Activated CD4-positive, alpha-beta T cell treated with anti-CD3 and anti-CD28 coated beads, Interleukin-2, amount 50 U/mL, for 48 hours (primary cell): ENCODE measurements at places on chromosomes 3 and 15.

DNA sequence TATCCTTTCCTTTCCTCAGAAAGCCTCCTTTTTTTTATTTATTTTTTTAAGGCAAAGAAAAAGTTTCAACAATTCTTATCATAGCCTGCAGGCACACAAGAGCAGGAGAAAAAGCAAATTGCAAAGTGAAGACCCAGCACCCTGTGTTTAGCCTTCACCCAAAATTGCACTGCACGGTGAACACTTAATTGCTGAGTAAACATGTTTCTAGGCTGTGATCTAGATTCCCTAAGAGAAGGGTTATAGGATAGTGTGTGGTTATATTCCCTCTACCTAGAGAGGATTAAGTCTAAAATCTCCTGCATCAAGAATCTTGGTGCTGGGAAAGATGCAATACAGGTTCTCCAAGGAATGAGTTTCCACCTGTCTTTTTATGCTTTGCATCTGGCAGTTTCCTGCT, 70.2 kb upstream of the BFSP2 start:
- no peak for DNase-seq

- no peak for DNase-seq
These were observed 4.2 kb upstream of the RAB8B start for GRCh38 chr15:63185206-63185605.

- no peak for DNase-seq
These were observed 6.8 kb upstream of the MESP2 start for GRCh38 chr15:89769366-89769765.

DNA sequence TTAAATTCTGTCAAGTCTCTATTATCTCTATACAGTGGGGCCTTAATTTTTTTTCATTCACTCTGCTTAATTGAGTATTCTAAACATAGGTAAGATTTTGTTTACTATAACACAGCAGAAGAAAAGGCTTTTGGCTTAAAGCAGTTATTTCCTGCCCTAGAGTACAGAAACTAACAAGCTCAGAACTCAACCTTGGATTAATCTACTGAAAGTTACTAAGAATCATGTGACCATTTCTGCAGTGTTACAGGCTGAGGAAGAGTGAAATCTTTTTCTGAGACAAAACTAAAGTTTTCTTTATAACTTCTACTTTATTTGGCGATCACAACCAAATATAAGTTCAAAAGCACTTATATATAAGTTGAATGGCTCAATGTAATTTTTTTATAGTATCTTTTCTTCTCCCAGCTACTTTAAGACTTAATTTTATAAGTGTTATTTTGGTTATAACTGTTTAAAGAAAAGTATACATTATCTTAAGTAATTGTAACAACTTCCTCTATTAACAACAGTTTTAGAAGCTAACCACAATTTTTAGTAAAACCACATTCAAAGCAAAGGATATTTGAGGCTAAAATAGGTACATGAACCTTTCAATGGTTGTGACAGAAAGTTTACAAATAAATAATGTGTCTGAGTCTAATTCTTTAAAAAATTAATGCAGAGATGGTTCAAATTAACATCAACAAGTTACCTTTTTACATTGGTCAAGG, 240.6 kb upstream of the NAALADL2 start:
- no peak for DNase-seq

DNA sequence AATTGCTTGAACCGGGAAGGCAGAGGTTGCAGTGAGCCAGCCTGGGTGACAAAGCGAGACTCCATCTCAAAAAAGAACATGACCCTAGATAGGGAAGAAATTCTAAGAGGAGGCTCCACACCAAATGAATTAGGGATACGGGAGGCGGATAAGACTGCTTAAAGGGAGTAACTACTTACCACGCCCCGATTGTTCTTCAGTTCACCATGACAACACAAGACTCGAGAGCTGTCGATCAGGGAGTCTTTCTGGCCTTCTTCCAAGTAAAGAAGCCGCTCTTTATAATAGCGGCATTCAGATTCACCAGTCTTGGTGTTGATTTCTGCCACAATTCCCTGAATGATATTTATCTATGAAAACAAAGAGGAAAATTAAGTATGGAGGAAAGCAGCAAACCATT, 53.9 kb upstream of the TASOR start:
- DNase-seq, result no peak

- no peak for DNase-seq
These were observed 40.9 kb upstream of the HERC1 start for GRCh38 chr15:63874616-63875015.

DNA sequence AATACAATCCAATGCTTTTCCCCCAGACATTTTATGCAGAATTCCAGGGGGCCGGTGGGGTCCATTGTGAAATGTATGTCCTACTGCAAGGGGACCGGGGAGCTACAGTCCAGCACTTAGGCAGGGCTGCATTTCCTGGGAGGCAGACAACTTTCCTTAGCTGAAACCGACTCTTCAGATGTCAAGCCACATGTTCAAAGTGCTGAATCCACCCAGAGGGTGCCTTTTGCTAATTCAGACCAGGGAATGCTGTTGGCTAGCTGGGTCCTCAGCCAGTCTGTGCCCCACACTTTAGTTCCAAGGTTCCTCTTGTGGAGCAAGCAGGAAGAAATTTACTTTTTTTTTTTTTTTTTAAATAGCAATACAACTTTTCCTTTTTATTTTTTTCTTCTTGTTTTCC, 219.5 kb upstream of the LRTM1 start:
- DNase-seq, result no peak

DNA sequence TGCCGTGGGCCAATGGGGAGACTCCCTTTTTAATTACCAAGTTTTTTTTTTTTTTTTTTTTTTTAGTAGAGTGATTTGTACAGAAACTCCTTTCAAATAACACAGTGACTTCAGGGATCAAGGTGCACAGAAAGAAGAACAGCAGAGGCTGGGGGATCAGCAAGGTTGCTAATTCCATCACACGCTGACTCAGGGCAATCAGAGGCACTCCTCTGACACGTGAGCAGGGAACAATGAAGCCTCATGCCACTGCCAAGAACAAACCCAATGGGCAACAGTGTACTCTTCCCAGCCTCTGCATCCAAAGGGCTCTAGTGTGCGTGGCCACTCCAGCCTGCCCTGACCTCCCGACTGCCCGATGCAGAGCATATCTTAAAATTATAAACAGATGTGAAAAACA, 186.7 kb upstream of the WNT5A start:
- no peak for DNase-seq

DNA sequence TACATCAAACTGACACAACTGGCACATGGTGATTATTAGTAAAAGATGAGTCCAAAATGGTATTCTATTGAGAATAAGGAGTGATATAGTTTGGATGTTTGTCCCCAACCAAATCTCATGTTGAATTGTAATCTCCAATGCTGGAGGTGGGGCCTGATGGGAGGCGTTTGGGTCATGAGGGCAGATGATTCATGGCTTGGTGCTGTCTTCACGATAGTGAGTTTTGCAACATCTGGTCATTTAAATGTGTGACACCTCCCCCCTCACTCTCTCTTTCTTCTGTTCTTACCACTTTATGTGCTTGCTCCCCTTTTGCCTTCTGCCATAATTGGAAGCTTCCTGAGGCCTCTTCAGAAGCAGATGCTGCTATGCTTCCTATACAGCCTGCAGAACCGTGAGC, 90.6 kb downstream of the RSL24D1 start:
- DNase-seq, result no peak

DNA sequence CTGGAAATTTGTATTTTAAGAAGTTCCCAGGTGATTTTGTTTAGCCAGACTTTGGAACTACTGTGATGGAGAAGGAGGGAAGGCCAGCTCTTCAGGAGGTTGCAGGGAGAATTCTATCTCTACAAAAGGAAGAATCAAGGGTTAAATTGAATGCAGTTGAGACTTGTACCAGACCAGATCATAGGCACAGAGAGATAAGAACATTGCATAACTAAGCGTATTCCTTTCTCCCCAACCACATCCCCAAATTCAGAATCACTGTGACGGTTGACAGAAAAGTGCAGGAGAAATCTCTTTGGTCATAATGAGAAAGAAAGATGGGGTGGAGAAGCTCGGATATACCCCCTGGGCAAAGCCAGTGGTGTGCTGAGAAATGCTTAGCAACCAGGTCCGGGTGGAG, 7.2 kb downstream of the PLD1 start:
- no peak for DNase-seq

GRCh38 chr3:167160781-167161180, 219.3 kb downstream of the ZBBX start:
- no peak for DNase-seq

DNA sequence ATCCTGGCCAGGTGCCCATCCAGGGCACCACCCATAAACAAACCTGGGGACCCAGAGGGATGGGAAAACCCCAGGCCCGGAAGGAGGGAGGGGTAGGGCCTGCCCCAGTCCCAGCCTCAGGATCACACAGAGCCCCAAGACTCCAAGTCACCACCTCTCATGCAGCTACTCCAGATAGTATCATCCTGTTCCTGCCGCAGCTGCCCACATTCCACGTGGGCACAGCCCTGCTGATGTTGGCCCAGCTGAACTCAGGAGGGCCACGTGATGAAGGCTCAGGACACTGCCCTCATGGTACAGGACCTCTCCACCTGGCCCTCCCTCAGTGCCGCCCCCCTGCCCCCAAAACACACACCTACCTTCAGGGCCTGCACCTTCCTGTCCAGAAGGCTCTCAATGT, 69.5 kb downstream of the CACNA2D2 start:
- DNase-seq, result no peak

DNA sequence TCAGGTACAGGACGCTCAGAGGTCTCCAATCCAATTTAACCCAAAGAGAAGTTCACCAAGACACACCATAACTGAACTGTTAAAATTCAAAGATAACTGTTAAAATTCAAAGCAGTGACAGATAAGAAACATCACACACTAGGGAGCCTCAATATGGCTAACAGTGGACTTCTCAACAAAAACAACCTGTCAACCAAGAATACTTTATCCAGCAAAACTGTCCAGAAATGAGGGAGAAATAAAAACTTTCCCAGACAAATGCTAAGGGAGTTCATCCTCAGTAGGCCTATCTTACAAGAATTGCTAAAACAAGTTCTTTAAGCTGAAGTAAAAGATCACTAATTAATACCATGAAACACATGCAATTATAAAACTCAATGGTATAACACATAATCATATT, 36.3 kb upstream of the MYLK start:
- DNase-seq, result no peak

GRCh38 chr3:108227131-108227530, 4.9 kb upstream of the IFT57 start:
- DNase-seq, result no peak

- no peak for DNase-seq
These were observed 373.4 kb upstream of the ARL6 start for GRCh38 chr3:97391167-97391566.

DNA sequence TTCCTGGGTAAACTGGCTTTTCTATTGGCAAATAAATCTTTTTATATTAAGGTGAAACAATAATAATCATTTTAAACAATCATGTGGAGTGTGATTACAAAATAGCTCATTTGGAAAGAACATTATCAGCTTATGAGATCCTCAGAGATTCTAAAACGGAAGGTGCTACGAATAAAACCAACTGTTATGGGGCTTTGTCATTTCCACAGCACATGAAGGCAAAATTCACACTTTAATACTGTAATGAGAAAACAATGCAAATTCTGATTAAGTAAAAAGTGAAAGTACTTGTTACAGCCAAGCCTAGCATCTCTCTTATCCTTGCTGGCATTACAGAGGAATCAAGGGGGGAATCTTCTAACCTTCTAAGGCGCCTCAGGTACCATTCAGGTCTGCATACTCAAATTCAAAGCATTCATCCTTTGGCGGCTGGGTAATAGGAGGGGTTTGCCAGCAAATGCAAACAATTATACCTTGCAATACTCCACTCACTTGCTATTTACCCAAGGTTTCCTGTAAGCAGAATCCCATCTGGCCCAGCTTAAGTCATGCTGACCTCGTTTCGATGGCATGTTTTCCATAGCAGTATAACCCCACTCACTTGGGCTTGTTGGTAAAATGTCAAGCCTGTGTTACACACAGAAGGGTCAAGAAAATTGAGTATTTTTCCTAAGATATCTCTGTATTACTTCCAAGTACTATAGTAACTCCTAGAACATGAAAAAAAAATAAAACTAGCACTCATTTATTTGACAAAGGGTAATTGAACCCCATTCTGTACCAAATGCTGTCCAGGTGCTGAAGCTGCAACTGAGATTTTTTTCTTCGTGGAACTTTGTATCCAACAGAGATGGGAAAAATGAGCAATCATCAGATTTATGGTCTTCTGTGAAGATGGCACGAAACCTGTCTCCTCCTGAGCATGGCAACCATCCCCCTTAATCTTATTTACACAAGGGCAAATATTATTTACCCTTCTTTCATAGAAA, 183.7 kb upstream of the LMCD1 start:
- no peak for DNase-seq

DNA sequence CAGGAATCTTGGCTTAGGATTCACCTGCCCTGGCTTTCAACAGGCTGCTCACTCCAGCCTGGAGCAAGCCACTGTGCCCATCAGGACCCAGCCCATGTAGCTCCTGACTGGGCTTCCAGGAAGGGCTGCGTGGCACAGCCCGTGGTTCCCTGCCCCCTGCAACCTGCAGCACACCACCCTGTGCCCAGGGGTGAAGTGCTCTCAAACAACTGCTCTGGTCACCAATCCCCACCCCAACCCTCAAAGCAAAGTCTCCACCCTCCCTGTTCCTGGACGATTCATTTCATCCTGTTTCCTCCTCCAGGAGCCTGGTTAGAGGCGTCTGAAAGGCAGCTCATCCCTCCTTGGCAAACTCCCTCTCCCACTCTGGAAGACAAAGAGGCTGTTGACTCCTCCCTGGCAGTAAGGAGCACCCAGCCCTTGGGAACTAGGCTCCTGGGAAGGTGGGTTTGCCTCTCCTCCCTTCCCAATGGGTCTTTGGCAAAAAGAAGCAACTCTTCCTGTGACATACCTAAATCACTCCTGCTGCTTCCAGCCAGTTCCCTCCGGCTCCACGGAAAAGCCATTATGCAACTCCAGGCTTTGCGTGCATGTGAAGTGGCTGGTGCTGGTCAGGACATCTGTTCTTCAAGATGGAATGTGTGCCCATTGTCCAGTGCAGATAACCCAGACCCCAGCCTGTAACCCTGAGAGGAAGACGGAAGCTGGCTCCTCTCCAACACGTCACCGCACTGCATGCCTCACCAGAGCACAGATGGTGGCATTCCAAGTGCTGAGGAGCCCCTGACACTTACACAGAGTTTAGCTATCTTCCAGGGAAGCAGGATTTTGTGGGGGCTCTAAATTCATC, 29.1 kb upstream of the VIPR1 start:
- no peak for DNase-seq

GRCh38 chr3:149800693-149801092, 8.3 kb upstream of the ANKUB1 start:
- DNase-seq, result no peak
